Stimulated activated CD8-positive, alpha-beta memory T cell treated with anti-CD3 and anti-CD28 coated beads, Interleukin-4, amount 100 ng/mL, for 24 hours (primary cell): ENCODE measurements at places on chromosomes 5 and 9.

- no peak for DNase-seq
Measured at GRCh38 chr5:4570047-4570995, 569.8 kb upstream of the ADAMTS16 start.

DNA sequence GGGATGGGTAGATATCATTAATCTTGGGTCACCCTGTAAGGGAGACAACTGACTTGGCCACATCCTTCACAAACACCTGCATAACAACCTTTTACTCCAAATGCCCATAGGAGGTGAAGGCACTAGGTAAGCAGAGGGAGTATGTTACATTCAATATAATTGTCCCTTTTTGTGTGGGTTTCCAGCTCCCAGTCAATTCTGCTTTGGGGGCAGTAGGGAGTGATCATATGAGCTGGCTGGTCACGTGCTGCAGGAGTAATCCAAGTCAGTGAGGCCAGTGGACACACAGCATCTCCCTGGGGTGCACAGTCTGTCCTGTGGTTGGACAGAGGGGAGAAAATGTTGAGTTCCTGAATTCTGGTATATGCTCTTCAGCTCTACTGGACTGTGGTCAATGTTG, 1.2 kb upstream of the AGXT2 start:
- no peak for DNase-seq

DNA sequence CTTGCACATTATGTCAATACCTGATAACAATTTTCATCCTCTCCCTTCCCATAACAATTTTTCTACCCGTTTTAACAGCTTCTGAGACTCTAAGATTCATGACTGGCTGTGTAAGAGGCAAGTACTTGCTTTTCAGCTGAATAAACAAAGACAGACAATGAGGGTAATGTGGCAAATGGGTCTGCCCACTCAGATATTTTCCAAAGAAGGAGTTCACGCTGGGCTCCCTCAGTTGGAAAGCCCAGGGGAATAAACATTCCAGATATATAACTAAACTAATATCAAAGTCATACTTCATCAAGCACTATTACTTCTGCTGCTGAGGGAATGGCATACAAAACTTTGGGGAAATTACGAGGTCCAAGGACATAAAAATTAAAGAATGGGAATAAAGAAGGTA, 24.4 kb downstream of the MEGF9 start:
- no peak for DNase-seq

DNA sequence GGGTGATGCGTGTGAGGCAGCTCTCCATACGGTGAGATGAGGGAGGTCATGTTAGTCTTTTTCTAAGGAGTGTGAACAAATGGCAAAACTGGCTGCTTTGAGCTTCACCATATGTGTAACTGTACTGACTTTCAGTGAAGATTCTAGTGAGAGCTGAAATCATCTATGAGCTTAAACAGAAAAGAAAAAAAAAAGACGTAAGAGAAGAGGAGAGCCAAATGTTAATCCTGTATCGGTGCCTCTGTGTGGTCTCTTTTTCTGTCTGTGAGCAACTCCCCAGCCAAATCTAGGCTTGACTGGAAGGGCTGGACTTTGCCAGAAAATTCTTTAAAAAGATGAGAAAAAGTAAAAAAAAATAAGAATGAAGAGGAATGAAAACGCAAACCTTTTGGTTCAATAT, 209.7 kb upstream of the TUT7 start:
- DNase-seq, result no peak

- DNase-seq, result peak; percentile 36
Measured at GRCh38 chr9:95048225-95049087, 269.1 kb downstream of the FANCC start.

- DNase-seq, result no peak
Measured at GRCh38 chr5:10049858-10050455, 199.7 kb downstream of the ATPSCKMT start.

DNA sequence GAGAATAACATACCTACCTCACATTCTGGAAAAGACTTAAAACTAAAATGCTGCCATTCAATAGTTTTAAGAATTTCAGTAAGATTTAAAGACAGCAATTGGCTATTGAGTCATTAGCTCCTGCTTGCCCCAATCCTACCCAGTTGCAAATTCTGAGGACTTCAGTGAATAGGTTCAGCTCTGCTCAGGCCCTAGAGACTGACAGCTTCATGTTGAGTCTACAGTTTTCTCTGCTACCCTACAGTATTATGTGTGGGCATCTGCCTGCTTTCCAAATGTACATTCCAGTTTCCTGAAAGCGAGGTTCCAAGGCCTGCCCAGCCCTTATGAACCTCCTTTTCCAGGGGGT, 61.5 kb downstream of the ARSB start:
- no peak for DNase-seq

DNA sequence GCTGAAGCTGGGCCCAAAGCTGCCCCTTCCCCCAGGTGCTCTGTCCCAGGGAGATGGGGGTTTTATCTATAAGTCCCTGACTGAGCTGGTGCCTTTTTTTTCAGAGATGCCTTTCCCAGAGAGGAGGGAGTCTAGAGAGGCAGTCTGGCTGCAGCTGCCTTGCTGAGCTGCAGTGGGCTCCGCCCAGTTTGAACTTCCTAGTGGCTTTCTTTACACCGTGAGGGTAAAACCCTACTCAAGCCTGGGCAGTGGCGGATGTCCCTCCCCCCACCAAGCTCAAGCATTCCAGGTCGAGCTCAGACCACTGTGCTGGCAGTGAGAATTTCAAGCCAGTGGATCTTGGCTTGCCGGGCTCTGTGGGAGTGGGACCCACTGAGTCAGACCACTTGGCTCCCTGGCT, 41.3 kb downstream of the CAVIN4 start:
- no peak for DNase-seq

DNA sequence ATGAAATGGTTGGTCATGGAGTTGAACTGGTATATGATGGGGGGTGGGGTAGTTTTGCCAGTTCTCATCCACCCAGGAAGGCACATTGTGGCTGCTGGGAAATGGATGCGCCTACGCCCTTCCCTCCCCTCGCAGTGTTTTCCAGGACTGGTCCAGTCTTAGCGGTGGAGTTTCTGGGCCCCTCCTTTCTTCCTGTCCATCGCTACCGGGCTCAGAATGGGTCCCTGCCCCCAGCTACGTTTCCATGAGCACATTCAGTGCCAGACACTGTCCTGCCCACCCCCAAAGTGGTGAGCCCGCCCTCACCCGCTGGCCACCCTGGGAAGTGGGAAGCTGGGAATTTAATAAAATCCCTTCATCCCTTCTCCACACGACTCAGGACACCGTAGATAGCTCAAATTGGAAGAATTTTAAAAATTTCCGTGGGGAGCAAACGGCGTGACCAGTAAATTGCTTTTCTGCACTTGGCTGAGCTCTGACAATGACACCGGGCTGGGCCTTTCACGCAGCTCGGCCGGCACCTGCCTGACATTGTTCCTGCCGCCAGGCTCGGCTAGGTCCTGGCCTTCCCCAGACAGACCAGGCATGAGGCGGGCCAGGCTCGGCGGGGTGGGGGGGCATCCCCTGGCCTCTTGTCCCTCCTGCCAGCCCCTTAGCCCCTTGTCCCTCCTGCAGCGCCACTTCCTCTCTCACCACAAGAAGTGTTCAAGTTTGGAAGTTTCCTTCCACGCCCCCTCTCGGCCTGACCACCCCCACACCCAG, 3.6 kb downstream of the FGF18 start:
- DNase-seq, result no peak

DNA sequence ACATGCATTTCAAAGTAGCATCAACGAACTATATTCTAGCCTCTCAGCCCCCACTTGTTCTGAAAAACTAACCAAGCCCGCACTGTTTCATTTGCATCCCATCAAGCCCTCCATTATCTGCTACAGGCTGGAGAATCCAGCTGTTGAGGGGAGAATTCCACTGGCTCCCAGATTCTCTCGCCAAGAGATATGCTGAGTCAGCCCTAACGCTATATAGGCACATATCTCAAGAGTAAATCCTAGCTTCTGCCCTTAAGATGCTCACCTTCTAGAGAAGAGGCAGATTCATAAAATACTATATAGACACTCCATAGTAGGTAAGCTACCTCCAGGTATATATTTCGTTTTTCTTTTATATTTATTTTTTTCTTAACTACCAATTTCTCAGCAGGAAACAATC, 266.4 kb upstream of the TARS1 start:
- DNase-seq, result no peak

DNA sequence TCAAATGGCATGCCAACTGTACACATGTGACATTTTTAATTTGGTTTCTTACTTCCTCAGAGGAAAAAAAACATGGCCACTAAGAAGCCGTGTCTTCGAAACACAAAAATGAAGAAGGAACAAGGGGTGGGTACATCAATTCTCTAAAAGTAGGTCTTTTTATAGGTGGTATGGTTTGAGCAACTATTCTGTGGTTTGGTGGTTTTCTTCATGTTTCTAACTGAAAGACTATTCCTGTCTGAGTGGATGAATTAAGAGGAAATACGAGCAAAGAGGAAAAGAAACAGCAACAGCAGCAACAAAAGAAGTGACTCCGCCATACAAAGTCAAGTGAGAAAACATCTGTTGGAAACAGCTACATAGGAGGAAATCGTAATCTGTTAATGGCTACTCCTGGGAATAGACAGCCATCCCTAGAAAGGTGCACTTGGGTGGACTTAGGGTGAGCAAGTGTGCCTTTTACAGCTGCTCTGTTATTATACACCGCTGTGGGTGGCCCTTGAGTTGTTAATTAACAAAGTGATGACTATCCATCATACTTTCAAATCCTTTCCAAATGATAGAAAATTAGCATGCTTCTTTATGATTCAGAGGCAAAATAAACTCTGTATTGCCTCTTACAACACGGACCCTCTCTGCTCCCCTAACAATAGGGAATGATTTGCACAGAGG, 575.8 kb downstream of the TLE1 start:
- no peak for DNase-seq

GRCh38 chr5:68746220-68746619, 347.6 kb upstream of the SLC30A5 start:
- DNase-seq, result no peak

DNA sequence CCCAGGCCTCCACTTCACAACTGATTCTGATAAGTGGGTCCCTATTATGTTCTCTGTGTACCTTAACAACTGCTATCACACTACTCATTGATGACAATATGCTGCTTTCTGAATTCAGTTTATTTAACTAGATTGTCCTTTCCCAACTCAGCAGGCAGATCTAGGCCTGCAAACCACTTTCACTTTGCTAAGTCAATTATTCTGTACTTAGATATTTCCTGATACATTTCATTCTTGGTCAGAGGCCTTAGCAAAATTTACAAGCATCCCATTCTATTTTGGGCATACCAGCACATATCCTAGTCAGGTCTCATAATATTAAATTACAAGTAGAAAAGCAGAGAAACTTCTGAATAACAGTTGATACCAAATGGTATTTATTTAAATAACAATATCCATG, 235.7 kb upstream of the HAPLN1 start:
- no peak for DNase-seq

GRCh38 chr5:149996205-149996890, 4.1 kb downstream of the TIGD6 start:
- no peak for DNase-seq

DNA sequence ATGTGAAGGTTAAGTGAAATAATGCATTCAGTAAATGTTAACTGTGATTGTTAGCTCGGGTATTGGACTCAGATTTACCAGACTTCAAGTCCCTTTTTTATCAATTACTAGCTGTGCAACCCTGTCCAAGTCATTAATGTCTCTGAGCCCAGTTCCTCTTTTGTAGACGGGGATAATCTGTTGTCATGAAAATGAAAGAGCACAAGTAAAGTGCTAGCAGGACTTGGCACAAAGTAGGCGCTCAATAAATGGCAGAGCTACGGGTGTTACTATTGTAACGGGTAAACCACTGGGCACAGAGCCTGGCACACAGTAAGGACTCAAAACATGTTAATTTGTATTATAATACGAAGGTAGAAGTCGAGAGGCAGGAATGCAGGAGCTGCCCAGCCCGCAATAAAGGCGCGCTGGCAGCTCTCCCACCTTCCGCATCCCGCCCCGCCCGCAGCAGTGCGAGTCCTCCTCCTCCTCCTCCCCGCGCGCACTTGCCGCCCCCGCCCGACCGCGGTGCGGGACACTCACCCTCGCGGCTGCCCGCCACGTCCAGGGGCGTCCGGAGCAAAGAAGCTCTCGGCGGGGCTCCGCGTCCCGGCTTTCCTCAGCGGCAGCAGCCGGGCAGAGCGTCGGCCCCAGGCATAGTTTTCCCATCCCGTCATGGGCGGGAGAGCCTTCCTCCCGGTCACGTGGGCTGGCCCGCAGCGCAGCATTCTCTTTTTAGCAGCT, at the start of gene C1QTNF2:
Gene C1QTNF2 (minus strand): TSS at position 637 of the 723 bp plus-strand sequence. CDS start 15,615 bp downstream, outside the sequence.
- DNase-seq, result no peak

GRCh38 chr5:60494635-60495034, 205.3 kb downstream of the DEPDC1B start:
- no peak for DNase-seq

DNA sequence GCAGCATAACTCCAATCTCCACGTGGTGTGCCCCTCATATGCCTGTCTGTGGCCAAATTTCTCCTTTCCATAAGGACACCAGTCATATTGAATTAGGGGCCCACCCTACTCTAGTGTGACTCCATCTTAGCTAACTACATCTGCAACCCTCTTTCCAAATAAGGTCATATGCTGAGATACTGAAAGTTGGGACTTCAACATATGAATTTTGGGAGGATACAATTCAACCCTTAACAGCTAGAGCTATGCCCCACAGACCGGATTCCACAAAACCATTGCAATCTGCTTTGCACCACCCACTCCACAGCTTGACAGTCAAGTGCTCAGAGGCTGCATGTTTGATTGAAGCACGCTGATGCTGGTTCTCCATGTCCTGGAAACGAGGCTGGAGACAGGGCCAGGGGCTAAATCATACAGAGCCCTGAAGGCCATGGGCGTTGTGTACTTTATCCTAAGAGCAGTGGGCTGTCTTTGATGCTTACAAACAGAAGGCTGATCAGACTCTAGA, 122.8 kb downstream of the MTX3 start:
- DNase-seq, result no peak

- no peak for DNase-seq
Measured at GRCh38 chr9:89525446-89526374, 27.8 kb upstream of the SEMA4D start.

DNA sequence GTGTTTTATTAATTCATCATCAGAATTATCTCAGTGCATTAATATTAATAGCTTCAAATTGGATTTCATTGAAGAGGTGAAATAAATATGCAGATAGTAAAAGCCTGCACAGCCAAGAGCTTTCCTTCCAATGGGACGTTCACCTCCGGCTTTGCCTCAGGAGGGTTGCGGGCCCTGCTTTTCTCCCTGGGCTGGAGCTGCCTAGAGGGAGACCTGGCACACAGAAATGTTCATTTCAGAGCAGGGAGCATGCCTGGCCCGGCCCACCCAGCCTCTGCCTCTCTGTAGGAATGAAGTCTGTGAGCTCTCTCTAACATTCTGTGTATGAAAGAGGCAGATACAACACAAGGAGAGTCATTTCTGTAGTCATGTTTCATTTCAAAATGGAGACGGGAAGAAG, 100.4 kb upstream of the IRX2 start:
- DNase-seq, result no peak

- no peak for DNase-seq
Measured at GRCh38 chr5:160792281-160792680, 59.7 kb downstream of the ATP10B start.
